ENCODE measurements at places on chromosomes 3 and 15.

DNA sequence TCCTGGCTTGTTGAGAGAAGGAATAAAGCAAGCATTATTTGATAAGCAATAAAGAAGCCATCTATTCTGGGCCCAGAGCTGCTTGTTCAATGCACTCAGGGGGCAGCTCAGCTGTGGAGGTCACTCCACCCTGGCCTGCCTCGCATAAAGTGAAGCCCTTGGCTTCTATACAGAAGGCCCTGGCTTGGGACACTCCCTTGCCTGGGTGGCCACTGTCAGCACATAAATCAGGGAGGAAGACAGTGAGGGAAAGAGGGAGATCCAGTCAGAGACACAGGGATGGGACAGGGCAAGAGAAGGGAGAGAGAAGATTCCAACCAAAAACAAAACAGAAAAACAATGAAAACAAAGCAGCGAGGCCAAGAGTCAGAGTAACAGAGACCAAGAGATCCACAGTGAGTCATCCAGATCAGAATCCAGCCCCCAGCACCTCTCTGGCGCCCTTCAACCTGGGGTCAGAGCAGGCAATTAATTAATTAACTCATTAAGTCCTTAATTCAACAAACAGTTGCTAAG is 11.8 kb downstream of the INSYN1 start:
- DNase-seq = no peak

- no peak for DNase-seq
Observed at GRCh38 chr3:71447803-71448202, 135.7 kb downstream of the FOXP1 start.

DNA sequence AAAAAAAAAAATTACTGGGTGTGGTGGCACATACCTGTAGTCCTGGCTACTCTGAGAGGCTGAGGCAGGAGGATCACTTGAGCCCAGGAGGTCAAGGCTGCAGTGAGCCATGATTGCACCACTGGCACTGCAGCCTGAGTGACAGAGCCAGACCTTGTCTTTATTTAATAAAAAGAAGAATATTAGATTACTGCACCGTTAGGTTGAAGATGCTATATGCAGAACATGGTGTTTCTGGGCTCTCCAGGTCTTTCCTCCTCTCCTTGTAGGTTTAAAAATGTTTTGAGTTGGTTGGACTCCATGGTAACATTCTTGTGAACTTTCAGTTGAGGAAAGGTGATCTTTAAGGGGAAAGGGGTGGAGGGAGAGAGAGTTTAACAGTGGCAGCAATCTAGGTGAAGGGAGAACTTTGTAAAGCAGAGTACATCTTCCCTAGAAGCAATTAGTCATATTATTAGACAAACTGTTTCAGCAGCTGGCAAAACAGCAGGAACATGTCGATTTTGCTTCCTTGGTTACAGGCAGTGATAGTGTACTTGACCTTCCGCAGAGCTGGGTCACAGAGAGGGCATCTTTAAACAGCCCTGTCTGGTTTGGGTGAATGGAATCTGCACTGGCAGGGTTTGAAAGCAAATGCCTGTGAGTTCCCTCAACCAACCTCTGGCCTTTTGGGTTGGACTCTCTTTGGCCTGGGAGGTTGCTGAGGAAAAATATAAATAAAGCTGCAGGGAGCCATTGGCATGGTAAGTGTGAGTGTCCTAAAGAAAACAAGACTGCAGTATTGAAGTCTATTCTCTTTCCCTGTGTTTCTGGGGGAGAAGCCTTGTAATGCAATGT is 42.8 kb downstream of the NR2C2 start:
- no peak for DNase-seq

- peak; percentile 16 for DNase-seq
Observed at GRCh38 chr15:97691799-97692198, 268.7 kb upstream of the ARRDC4 start.

DNA sequence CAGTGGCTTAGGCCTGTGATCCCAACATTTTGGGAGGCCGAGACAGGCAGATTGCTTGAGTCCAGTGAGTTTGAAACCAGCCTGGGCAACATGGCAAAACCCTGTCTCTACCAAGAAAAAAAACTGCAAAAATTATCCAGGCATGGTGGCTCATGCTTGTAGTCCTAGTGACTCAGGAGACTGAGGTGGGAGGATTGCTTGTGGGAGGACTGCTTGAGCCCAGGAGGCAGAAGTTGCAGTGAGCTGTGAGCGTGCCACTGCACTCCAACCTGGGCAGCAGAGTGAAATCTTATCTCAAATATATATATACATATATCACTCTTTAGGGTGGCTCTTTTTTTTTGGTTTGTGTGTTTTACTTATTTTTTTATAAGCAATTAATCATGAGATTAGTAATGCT is 83.7 kb upstream of the WDR72 start:
- no peak for DNase-seq

DNA sequence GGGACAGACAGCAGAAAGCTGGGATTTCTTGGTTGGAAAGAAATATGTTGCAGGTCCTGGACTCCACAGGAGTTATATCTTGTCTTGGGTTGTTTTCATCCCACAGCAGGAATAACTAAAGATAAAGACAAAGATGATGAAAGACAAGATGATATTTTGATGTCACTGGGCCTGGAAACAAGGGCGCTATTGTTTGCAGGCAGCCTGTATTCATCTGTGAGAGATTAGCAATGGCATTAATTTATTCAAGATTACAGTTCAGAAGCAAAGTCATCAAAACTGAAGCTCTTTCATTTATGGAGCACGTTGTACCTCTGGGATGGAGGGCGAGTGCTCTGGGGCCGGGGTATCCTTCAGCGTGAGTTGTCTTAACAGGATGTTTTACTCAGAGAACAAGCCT is 213.8 kb downstream of the LRTM1 start:
- DNase-seq = no peak

- DNase-seq = no peak
Observed at GRCh38 chr15:31487811-31488436, 161.3 kb downstream of the KLF13 start.

GRCh38 chr3:29100292-29100691 is 180.6 kb upstream of the RBMS3 start:
- DNase-seq = no peak

- DNase-seq = no peak
Observed at GRCh38 chr15:71551566-71551965, 258.8 kb upstream of the NR2E3 start.

GRCh38 chr3:115518100-115518852 is 105.0 kb upstream of the GAP43 start:
- peak; percentile 19 for DNase-seq

- no peak for DNase-seq
Observed at GRCh38 chr3:148646126-148646665, 51.5 kb upstream of the AGTR1 start.

- DNase-seq = no peak
Observed at GRCh38 chr3:100811779-100812507, 102.6 kb downstream of the TFG start.

DNA sequence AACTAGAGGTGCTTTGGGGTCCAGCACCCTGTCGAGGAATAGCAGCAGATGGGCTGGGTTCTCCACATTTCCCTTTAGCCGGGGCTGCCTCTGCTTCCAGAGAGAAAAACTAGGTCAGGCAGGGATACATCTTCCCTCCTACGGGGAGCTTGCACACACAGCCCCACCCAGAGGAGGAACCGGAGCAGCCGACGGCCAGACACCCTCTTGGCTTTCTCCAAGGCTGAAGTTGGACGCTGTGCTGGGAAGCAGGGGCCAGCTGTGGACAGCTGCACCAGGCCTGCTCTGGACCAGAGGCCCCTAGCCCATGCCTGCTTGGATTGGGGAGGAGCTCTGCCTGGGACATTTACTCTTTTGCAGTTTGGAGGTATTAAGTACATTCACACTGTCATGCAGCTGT is 44.7 kb upstream of the NR2C2 start:
- DNase-seq = no peak

DNA sequence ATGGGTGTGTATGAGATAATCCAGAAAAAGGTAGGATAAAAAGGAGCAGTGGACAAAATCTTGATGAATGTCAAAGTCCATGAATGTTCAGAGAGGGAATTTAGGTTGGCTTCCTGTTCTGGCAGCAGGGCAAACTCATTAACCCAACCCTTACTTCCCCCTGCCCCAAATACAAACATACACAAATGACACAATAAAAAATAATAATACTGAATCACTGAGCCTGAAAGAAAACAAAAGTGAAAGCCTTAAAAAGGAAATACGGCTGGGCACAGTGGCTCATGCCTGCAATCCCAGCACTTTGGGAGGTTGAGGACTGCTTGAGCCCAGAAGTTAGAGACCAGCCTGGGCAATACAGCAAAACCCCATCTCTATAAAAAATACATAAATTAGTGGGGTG is 62.9 kb downstream of the GPR176 start:
- no peak for DNase-seq

DNA sequence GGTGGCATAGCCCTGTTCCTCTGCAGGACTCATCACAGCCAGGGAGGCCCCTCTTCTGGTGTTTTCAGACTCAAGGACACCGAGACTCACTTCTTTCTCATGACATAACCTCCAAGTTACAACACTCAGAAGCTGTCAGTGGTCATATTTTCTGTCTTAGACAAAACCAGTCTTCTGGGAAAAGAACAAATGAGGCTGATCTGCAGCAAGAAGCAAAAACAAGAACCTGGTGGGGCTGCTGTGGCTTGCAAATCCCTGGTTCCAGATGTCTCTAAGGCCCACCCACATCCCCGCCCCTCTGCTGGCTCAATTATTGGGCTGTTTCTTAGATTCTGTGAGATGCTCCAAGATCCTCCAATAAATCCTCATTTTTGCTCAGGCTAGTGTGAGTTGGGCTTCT is 16.6 kb upstream of the LOXL1 start:
- no peak for DNase-seq

- no peak for DNase-seq
Observed at GRCh38 chr3:181933052-181933618, 221.4 kb downstream of the SOX2 start.

DNA sequence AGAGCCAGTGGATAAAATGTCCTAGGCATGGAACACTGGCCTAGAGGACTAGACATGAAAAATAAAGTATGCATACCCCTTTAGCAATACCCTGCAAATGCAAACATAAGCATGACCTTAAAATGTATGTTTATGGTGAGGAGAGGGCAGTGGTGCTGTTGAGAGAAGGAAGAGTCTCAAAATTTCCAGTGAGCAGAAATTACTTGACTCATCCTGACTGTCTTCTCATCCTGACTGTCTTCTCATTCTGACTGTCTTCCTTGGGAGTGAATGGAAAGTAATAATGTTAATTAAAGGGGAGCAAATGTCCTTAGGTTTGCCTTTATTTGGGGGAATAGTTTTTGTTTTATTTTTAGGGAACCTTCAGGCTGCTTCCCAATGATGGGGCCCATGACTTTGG is 121.5 kb upstream of the GALNT15 start:
- no peak for DNase-seq

DNA sequence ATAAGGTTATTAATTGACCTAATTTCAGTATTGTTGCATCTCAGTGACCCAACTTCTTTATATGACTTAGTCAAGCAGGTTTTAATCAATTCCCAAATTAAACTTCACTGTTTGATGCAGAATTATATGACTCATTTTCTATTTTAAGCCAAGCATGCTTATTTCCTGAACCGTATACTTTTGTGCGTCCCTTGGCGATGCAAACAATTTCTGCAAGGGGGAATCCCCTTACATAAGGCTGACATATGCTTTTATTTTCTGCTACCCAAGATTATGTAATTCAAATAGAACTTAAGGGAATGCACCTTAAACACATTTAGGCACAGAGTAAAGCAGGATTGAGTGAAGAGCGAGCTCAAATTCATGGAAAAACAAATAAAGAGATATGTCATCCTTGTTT is 303.9 kb downstream of the PDCD6IP start:
- DNase-seq = no peak

- DNase-seq = peak; percentile 4
Observed at GRCh38 chr3:16723978-16724377, 118.8 kb upstream of the DAZL start.

DNA sequence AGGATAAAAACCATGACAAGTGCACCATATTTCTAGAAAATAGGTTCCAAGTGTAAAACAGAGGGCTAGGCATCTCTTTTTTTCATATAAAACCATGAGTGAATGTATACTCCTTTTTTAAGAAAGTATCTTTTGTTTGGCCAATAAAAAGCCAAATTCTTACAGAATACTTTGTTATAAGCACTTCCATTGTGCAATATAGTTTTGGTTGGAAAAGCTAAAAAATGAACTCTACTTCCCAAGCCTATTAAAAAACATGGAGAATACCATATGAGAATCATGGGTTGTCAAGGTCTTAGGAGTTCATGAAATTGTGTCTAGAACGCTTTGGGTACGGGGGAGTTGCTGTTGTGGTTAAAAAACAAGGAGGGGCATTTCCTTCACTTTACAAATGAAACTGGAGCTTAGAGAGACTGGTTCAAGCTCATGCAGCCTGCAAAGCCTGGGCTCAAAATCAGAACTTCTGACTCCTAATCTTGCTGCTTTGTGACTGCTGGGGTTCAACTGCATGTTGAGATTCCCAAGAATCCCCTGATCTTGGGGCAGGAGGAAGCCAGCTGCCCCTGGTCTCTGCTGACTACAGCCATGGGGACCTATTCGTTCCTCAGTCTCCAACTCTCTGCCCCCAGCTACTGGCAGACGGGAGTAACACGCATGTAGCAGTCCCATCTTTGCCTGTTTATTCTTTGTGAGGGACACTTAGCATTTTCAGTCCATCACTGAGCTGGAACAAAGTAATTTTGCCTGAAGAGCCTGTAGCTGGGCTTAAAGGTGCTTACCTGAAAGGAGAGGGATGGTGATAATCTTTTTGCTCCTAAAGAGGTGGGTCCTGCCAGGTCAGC is 229.1 kb downstream of the CHST2 start:
- no peak for DNase-seq

- DNase-seq = no peak
Observed at GRCh38 chr3:78907367-78907766, 860.4 kb downstream of the ROBO1 start.

DNA sequence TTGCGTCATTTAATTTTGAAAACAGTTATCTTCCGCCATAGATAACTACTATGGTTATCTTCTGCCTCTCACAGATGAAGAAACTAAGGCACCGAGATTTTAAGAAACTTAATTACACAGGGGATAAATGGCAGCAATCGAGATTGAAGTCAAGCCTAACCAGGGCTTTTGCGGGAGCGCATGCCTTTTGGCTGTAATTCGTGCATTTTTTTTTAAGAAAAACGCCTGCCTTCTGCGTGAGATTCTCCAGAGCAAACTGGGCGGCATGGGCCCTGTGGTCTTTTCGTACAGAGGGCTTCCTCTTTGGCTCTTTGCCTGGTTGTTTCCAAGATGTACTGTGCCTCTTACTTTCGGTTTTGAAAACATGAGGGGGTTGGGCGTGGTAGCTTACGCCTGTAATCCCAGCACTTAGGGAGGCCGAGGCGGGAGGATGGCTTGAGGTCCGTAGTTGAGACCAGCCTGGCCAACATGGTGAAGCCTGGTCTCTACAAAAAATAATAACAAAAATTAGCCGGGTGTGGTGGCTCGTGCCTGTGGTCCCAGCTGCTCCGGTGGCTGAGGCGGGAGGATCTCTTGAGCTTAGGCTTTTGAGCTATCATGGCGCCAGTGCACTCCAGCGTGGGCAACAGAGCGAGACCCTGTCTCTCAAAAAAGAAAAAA is 1.2 kb downstream of the B2M start:
- peak; percentile 54 for DNase-seq

DNA sequence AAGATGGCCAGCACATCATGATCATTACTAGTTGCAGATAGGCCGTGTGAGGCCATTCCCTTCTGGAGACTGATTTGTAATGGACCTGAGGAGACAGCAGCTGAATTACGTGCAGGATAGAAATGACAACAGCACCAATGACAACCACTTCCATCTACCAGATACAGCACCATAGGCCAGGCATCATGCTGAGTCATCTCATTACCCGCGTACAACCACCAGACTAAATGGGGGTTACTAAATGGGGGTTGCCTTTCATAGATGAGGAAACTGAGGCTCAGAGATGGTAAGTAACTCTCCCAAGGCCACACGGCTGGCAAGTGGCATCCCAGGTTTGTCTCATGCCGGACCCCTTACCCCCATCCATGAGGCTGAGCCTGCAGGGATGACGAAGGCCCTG is 32.8 kb upstream of the FAM107A start:
- no peak for DNase-seq
